ENCODE measurements at places on chromosomes 2 and 18. TPM values are rescaled to one million over a fixed set of nuclear protein-coding genes. Genes with fewer than 3 reads are reported as not detected.
A peak's percentile ranks its signal among the peaks of the same experiment; 100 is the strongest.

Gene CNPPD1
- total RNA-seq, result 33.5 TPM

Gene ROCK1
- 55.2 TPM for total RNA-seq

DNA sequence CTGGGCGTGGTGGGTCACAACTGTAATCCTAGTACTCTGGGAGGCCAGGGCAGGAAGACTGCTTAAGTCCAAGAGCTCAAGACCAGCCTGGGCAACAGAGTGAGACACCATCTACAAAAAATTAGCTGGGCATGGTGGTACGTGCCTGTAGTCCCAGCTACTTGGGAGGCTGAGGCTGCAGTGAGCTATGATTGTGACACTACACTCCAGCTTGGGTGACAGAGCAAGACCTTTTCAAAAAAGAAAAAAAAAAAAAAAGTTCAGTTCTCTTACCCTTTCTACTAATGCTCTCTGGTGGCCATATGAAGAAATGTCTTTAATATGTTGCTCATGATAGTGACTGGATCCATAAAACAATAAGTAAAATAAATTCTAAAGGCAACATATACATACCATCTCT is 14.9 kb downstream of the TYW5 start:
- no peaks in the 10 kb centered on the region for H3K4me1 ChIP-seq
- H3K27me3 ChIP-seq, result no peaks in the 10 kb centered on the region
- peak; percentile 11 for DNase-seq
- H3K36me3 ChIP-seq, result peaks cover 1% of the 10 kb centered on the region
- no peak overlapping the region for H3K27ac ChIP-seq
- H3K4me3 ChIP-seq, result no peak overlapping the region

DNA sequence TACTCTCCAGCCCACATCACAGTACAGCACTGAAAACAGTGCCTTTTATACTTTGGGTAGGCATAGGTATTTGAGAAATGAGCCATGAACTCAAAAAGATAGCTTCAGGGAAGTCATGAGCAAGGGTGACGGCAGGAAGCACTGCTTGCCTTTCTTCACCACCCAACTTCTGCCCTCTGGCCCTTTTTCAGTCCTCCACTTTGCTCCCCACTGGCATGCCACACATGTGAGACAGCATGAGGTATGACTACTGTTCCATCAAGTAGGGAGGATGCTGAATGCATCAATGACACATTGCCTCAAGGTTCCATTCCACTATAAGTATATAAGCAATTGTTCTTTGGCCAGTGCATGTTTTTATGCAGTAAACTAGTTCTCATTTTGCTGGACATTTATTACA is 373.0 kb downstream of the NRXN1 start:
- DNase-seq, result no peak
- H3K4me3 ChIP-seq, result no peak overlapping the region
- H3K27ac ChIP-seq, result no peak overlapping the region

Gene SKOR2
- not detected for total RNA-seq

- H3K27me3 ChIP-seq, result no peaks in the 10 kb centered on the region
- H3K4me3 ChIP-seq, result peak overlapping the region; percentile 82
- H3K4me1 ChIP-seq, result no peaks in the 10 kb centered on the region
- no peaks in the 10 kb centered on the region for H3K36me3 ChIP-seq
- peak; percentile 4 for DNase-seq
These were observed 467 bp upstream of the WDR35 start for GRCh38 chr2:19990416-19990728.

GRCh38 chr2:226313060-226313459 is 486.6 kb downstream of the IRS1 start:
- peaks cover 2% of the 10 kb centered on the region for H3K4me1 ChIP-seq
- DNase-seq, result no peak
- H3K27ac ChIP-seq, result no peak overlapping the region
- H3K4me3 ChIP-seq, result no peak overlapping the region
- no peaks in the 10 kb centered on the region for H3K27me3 ChIP-seq
- H3K36me3 ChIP-seq, result no peaks in the 10 kb centered on the region

GRCh38 chr2:99336804-99337112 is 431 bp upstream of the EIF5B start:
- no peaks in the 10 kb centered on the region for H3K27me3 ChIP-seq
- H3K36me3 ChIP-seq, result no peaks in the 10 kb centered on the region
- H3K27ac ChIP-seq, result peak overlapping the region; percentile 83
- no peak for DNase-seq
- H3K4me3 ChIP-seq, result peak overlapping the region; percentile 92

GRCh38 chr2:2325516-2325915 is 5.6 kb downstream of the MYT1L start:
- no peaks in the 10 kb centered on the region for H3K36me3 ChIP-seq
- no peaks in the 10 kb centered on the region for H3K4me1 ChIP-seq
- H3K4me3 ChIP-seq, result no peak overlapping the region
- no peak for DNase-seq
- no peaks in the 10 kb centered on the region for H3K27me3 ChIP-seq
- no peak overlapping the region for H3K27ac ChIP-seq

DNA sequence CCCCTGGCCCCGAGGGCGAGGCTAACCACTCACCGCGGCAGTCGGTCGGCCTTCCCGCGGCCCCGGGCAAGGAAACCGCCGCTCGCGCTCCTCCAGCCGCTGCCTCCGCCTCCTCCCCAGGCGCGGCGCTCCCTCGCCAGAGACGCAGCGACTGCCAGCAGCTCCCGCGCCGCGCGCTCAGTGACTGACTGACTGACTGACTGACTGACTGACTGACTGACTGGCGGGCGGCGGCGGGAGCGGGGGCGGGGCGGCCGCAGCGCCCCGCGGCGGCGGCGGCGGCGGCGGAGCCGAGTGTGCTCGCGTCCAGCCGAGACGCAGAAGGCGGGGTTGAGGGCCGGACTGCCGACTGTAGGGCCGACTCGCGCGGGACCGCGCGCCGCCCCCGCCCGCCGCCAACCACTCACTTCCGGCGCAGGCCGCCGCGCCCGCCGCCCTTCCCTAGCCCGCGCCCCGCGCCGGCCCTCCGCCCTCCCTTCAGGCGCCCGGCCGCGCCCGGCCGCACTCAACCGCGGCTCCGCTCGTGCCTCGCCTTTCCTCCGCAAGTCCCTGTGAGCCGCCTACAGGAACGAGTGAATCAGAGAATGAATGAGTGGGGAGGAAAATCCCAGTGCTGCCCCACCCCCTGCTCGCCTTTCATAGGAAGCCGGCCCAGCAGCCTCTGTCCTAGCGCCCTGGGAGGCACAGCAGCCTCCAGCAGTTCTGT is at the start of gene RAPH1:
Gene RAPH1 (minus strand): TSS at position 224 of the 706 bp plus-strand sequence. CDS start 39,948 bp downstream, outside the sequence.
- peak within 1 kb of the TSS; percentile 93 for H3K27ac ChIP-seq
- H3K4me3 ChIP-seq, result peak within 1 kb of the TSS; percentile 89
- no peaks in the 10 kb centered on the region for H3K36me3 ChIP-seq
- DNase-seq, result peak; percentile 89
- no peaks in the 10 kb centered on the region for H3K27me3 ChIP-seq
